ENCODE measurements at places on chromosomes 1 and 21.

DNA sequence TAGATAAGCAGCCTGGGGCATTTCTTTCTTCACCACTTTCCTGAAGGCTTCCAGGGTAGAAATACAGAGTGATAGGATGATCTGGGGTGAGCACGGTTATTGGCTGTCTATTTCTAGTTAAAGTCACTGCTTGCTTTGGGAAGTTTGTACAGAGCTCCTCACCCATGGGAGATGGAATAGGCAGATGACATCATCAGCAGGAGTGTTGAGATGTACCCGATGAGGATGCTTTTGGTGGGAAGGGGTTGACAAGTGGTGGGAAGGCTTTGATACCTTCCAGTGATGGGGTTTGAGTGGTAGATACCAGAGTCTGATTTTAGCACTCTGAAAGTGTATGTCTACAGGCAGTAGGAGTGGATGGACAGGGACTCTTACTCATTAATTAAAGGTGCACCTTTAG is 112.6 kb downstream of the BRINP2 start:
- DNase-seq, result no peak

GRCh38 chr1:172554915-172555314 is 22.0 kb downstream of the SUCO start:
- no peak for DNase-seq

DNA sequence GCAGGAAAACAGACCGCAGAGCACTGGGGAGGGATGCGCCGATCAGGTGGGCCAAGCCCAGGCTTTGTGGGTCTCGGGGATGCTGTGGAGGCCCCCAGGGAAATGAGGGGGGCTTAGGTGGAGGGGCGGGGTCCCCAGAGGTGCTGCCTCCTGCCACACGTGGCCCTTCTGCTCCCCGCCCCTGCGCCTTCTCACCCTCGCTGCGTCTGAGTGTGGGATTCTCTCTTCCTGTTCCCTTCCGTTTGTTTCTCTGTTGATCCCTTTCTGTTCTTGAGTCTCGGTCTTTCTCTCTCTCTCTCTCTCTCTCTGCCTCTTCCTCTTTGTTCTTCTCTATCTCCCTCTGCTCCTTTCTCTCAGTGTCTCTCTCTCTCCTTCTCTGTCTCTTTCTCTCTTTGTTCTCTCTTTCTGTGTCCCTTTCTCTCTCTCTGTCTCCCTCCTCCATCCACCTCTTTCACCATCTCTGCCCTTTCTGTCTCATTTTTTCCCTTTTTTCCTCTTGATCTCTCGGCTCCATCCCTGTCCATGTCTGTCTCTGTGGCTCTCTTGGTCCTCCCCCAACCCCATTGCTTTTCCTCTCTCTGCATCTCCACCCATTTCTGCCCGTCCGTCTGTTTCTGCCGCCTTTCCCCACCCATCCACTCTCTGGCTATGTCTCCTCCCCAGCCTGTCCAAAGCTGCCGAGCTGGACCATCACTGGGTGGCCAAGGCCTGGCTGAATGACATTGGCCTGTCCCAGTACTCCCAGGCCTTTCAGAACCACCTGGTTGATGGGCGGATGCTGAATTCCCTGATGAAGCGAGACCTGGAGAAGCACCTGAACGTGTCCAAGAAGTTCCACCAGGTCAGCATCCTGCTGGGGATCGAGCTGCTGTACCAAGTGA is 52.4 kb upstream of the TMEM51 start:
- DNase-seq, result no peak

GRCh38 chr1:48939042-48939441 is 162.4 kb upstream of the BEND5 start:
- peak; percentile 39 for DNase-seq

- DNase-seq, result no peak
Measured at GRCh38 chr1:26373789-26374188, 1.2 kb upstream of the ZNF683 start.

- DNase-seq, result no peak
Measured at GRCh38 chr1:192545896-192546521, 29.6 kb upstream of the RGS1 start.

- DNase-seq, result no peak
Measured at GRCh38 chr1:109017134-109017533, 24.8 kb downstream of the WDR47 start.

Measured in kidney tubule cell (primary cell).